ENCODE measurements at places on chromosomes 5 and 9.
A peak's percentile ranks its signal among the peaks of the same experiment; 100 is the strongest.

DNA sequence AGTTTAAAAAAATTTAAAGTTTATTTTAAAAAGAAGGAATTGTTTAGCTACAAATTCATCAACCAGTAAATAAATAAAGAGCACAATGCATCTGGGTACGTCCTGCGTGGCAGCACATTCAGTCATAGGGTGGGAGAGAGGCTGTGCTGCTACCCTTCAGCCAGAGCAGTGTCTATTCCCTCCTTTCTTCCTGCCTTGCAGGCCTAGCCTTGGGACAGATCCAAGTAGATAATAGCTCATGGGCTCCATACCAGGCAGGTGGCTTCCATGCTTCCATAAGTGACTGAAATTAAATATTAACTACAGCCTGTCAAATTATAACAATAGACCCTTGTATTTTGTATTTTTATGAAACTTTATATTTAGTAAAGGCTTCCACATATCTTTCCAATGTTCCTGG is 408.3 kb upstream of the RGMB start:
- DNase-seq, result no peak

DNA sequence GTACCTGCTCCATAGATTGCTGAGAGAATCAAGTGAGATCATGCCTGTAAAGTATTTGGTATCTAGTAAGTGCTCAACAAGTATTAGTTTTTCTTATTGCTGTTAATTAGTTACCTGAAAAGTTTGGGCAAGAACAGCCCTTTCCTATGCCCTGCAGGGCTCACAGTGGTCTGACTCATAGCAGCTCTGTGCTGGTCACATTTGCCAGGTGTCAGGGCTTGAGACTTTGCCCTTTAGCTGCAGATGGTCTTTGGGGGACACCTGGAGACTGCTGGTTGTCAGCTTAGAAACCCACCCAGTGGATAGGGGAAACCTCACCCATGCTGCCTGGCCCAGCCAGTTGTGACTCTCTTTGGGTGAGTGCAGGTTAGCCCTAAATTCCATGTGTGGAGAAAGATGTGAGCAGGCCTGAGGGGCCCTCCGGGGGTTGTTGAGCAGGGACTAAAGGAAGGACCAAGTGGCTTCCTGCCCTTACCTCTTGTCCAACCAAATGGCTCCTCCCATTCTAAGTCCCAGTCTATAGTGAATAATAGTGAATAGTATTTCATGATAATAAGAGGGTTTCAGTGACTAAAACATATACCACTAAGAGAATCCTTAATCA is 9.0 kb downstream of the COL27A1 start:
- no peak for DNase-seq

- DNase-seq, result no peak
Observed at GRCh38 chr9:107348836-107349235, 65.8 kb downstream of the RAD23B start.

- peak; percentile 14 for DNase-seq
Observed at GRCh38 chr9:88198341-88198807, 60.1 kb upstream of the SPATA31C2 start.

DNA sequence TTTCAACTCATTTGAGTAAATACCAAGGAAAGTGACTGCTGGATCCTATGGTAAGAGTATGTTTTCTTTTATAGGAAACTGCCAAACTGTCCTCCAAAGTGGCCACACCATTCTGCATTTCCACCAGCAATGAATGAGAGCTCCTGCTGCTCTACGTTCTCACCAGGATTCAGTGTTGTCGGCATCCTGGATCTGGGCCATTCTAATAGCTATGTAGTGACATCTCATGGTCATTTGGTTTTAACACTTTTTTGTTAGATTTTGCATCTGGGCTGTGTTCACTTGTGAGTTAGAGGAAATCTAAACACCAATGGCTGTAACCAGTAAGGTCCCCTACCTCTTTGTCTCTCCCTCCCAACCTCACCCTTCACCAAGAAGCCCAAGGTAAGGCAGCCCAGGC is 115.9 kb downstream of the ATPSCKMT start:
- DNase-seq, result no peak

GRCh38 chr9:130638284-130639123 is 25.9 kb upstream of the PRDM12 start:
- no peak for DNase-seq

DNA sequence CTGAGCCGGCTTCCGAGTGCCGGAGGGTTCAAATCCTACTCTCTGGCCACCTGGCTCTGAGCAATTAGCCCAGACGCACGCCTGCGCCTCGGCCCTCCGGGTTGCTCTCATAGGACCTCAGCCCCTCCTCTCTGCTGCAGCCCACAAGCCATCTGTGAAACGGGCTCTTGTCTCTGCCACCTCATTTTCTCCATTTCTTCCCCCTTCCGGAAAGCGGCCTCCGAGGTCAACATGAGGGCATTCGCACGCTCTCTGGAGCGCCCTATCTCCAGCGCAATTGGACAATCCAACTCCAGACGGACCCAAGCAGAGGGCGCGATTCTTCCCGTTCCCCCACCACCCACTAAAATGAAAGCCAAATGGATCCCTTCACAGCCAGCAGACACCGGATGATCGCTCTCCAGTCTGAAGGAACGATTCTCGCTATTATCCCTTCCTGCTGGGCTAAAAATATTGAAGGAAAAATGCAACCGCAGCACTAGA is 41.5 kb downstream of the VAV2 start:
- DNase-seq, result no peak

DNA sequence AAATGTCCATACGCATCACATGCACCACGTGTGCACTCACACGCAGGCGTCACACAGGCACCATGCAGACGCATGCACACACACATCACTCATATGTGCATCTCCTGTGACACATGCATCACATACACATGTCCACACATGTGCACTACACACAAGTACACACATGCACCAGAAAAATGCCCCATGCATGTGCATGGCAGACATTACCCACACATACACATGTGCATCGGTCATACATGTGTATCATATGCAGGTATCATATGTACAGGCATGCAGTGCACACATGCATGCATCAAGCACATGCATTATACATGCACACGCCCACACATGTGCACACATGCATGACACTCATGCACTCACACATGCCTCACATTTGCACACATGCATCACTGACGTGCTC is 26.1 kb downstream of the ADAMTS2 start:
- no peak for DNase-seq

GRCh38 chr9:105681313-105681712 is 13.0 kb upstream of the TMEM38B start:
- no peak for DNase-seq

- no peak for DNase-seq
Observed at GRCh38 chr9:105148328-105149006, 96.0 kb upstream of the SLC44A1 start.

- DNase-seq, result no peak
Observed at GRCh38 chr5:129820-130219, 37.9 kb downstream of the PLEKHG4B start.

DNA sequence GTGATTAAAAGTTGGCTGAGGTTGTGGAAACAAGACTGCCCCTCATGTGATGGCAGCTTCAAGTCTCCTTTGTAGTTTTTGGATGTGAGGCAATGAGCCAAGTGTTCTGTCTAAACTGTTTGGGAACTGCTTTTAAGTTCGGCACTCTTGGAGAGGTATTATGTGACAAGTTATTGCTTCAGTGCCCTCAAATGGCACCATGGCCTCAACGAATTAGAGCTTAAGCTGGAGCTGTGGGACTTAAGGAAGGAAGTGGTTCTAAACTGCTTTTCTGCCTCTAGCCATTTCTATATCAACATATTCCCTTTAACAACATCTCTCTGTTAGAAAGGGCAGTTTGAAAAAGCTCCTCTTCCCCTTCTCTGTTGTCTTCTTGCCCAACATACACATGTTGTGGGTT is 227.7 kb downstream of the RFK start:
- peak; percentile 50 for DNase-seq

DNA sequence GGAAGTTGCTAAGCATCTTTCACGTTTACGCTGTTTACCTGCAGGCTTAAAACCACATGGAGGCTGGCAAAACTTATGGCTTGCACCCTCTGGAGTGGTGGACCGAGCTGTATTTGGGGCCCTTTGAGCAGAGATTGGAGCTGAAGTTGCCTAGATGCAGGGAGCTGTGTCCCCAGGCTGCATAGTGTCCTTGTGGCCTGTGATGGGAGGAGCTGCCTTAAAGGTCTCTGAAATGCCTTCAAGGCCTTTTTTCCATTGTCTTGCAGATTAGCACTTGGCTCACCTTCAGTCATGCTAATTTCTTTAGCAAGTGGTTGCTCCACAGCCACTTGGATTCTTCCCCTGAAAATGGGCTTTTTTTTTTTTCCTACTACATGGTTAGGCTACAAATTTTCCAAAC is 81.5 kb upstream of the CHD1 start:
- no peak for DNase-seq

DNA sequence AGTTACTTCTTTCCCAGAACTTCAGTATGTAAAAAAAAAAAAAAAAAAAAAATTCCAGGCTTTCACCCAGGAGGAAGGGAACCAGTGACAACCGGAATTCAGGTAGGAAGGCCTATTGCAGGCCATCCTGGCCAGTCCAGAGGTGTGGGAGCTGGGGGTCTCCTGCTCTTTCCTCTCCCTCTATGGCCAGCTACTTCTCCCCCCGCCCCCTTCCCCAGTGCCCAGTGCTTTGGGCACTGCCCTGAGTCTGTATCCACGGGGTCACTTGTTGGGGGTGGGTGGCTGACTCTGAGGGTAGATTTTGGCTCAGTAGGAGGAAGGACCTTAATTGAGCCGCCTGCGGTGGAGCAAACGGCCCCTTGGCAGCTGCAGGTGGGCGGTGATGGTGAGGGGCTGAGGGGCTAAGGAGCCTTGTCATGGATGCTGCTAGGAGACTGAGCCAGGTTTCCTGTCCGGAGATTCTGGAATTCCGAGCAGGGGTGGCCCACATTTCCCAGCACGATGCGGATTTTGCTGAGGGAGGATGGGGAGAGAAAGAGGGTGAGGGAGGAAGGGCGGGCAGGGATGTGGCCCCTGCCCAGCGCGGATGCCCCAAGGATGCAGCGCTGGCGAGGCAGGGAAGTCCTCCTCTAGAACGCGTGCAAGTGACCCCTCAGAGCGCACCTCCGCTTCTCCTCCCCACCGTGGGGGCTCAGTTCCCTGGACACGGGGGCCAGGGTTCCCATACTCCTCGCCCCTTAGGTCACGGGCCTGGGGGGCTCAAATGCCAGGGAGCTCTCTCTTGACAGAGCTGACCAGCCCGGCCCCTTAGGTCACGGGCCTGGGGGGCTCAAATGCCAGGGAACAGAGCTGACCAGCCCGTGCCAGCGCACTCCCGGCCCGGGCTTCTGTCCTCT is 1.2 kb upstream of the PHF2 start:
- no peak for DNase-seq

GRCh38 chr9:85377731-85378289 is 363.9 kb downstream of the AGTPBP1 start:
- DNase-seq, result no peak

GRCh38 chr9:131657037-131657377 is 82.9 kb downstream of the RAPGEF1 start:
- DNase-seq, result no peak

- DNase-seq, result no peak
Observed at GRCh38 chr9:113381909-113382411, 5.2 kb upstream of the HDHD3 start.

GRCh38 chr5:8784692-8785091 is 761.2 kb downstream of the SEMA5A start:
- DNase-seq, result no peak

GRCh38 chr5:34717426-34718327 is 61.5 kb downstream of the RAI14 start:
- DNase-seq, result no peak

DNA sequence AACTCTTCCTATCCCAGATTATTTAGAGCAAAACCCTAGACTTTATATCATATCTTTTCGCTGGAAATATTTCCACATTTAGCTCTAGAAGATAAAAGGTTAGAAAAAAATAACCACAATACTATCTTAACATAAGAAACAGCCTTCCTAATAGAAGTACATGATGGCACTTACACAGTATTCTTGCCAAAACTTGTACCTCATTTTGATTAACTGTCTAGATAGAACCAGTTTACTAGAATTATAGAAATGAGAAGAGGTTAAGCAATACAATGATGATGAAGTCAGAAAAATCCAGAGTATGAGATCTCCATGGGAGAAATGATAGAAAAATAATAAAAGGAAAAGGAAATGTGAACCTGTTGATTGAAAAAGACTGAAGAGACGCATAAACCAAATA is 63.1 kb downstream of the SLC12A2 start:
- DNase-seq, result peak; percentile 29

DNA sequence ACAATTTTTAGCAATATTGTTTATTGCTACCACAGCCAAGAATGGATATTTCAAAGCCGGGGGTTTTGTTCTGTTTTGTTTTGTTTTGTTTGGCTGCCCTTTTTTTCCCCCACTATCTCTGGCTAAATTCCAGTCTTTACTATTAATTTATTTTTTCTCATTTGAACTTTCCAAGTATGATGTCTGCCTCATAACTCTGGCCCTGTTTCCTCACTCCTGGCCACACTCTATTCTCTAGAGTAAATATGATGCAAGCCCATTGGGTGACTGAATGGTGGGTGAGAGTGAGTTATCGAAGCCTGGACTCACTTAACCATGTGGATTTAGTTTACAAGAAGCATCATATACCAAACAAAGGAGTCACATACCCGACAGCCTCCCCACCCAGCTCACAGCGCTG is 41.9 kb downstream of the WDR36 start:
- no peak for DNase-seq

DNA sequence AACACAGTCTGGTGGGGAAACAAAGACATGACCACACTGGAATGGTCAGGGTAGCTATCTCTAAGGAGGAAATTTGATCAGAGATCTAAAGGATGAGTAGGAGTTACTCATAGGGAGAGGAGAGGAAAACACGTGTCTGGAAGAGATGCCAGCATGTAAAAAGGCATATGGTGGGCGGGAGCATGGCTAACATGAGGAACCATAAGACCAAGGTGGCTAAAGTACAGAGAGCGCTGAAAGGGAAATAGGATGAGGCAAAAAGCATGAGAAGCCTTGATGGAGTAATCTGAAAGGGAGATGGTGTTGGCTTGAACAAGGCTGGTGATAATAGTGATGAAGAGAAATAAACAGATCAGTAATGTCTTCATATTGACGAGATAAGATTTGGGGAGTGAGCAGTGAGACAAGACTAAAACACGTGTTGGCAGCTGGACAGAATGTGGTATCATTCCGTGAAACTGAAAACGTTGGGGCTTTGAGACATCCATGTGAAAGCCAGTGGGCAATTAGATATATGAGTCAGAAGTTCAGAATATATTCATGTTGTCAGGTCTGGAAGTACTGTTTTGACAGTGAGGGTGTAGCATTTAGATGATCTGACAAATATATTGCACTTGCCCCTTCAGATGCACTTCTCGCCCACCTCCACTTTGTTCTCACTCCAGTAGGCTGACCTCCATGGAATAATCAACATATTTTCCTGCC is 209.1 kb upstream of the KCNN2 start:
- DNase-seq, result no peak
